T-helper 2 cell treated with Interferon-gamma antibody and Interleukin-4, amounts not matched to agents 5 μg/mL and 100 μg/mL, for 36 hours (primary cell): ENCODE measurements at places on chromosomes 6 and 20.
A peak's percentile ranks its signal among the peaks of the same experiment; 100 is the strongest.

- DNase-seq, result no peak
- H3K4me1 ChIP-seq, result peaks cover 1% of the 10 kb centered on the region
- H3K27me3 ChIP-seq, result peaks cover 5% of the 10 kb centered on the region
- no peaks in the 10 kb centered on the region for H3K36me3 ChIP-seq
- H3K4me3 ChIP-seq, result no peak overlapping the region
- H3K27ac ChIP-seq, result no peak overlapping the region
Observed at GRCh38 chr6:17780061-17780460, 73.3 kb upstream of the NUP153 start.

DNA sequence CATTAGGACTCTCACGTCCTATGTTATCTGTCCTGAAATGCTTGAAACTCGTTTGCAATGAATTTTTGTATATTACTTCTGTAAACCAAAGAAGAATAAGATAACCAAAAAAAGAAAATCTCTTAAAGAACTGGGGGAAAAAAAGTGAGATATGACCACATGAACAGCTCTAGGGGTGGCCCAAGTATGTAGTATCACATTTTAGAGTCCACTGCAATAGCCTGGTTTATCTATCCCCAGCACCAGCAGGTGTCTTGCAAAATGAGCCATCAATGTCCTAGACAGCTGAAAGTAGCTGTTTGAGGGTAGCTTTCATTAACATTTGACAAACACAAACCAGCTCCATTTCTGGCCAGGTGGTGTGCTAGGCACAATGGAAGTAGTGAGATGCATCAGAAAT is 102.8 kb downstream of the PXDC1 start:
- no peak for DNase-seq
- no peak overlapping the region for H3K27ac ChIP-seq
- no peaks in the 10 kb centered on the region for H3K36me3 ChIP-seq
- H3K27me3 ChIP-seq, result no peaks in the 10 kb centered on the region
- no peaks in the 10 kb centered on the region for H3K4me1 ChIP-seq
- no peak overlapping the region for H3K4me3 ChIP-seq

DNA sequence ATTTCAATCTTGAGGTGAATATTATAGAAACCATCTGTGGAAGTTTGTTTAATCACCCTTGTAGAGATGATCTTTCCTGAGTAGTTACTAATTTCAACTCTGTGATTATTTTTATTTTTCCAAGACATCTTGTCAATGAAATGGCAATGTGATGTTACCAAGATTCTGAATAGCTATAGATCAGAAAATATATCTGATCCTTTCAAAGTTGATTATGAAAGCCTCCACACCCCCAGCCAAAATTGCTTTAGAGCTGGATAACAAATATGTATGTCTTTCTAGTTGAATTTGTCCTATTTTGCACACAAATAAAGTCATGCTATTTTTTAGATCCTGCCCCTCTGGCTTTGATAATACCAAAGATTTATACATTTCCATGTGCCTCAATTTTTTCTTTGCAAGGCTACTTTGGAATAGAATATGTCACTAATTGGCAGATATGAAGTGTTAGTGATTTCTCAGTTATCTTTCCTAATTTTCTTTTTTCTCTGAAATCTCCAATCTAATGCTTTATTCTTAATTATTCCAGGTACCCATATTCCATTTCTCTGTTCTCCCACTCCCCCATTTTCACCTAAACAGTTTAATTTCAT is 5.0 kb downstream of the SIM1 start:
- H3K27ac ChIP-seq, result no peak overlapping the region
- H3K27me3 ChIP-seq, result peaks cover 93% of the 10 kb centered on the region
- no peak for DNase-seq
- H3K4me1 ChIP-seq, result peaks cover 18% of the 10 kb centered on the region

DNA sequence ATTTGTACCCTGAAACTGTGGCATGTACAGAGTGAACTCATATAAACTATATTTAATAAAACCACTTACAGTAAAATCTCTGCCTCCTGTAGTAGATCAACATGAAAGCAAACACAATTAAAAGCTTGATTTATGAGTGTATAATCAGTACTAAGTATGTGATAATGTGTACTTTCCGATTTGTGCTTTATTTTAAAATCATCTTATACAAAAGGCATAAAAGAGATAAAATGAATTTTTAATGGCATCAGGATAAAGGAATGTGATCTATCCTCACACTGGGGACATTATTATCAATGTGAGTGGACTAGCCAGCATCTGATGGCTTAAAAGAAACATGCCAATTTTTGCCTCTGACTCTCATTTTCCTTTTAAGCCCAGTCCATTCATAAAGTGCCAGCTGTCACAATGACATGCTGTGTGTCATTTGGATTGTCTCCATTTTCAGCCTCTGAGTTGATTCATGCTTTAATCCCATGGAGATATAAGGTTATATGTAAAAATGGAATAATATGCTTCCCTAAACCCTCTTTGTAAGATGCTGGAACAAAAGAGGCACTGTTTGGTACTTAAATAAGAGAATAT is 831.6 kb upstream of the EYS start:
- no peak overlapping the region for H3K27ac ChIP-seq
- H3K4me1 ChIP-seq, result no peaks in the 10 kb centered on the region
- H3K27me3 ChIP-seq, result no peaks in the 10 kb centered on the region
- H3K4me3 ChIP-seq, result no peak overlapping the region
- DNase-seq, result no peak

DNA sequence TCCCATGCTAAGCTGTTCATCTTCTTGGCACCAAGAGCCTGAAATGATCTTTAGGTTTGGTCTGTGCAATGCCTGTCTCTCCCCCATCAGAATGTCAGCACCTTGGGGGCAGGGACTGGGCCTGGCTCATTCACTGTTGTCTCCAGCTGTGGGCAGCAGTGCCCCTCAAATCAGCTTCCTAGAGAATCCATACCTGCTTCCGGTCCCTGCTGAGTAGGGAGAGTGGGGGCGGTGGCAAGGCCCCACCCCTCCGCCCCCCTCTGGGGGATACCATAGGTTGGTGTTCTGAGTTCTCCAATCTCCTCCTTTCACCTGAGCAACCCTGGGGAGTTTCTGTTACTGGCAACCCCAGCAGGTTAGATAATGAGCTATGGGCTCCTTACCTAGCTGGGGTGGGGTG is 19.2 kb upstream of the SPDEF start:
- no peaks in the 10 kb centered on the region for H3K36me3 ChIP-seq
- no peaks in the 10 kb centered on the region for H3K4me1 ChIP-seq
- H3K27ac ChIP-seq, result no peak overlapping the region
- H3K27me3 ChIP-seq, result no peaks in the 10 kb centered on the region
- DNase-seq, result no peak

DNA sequence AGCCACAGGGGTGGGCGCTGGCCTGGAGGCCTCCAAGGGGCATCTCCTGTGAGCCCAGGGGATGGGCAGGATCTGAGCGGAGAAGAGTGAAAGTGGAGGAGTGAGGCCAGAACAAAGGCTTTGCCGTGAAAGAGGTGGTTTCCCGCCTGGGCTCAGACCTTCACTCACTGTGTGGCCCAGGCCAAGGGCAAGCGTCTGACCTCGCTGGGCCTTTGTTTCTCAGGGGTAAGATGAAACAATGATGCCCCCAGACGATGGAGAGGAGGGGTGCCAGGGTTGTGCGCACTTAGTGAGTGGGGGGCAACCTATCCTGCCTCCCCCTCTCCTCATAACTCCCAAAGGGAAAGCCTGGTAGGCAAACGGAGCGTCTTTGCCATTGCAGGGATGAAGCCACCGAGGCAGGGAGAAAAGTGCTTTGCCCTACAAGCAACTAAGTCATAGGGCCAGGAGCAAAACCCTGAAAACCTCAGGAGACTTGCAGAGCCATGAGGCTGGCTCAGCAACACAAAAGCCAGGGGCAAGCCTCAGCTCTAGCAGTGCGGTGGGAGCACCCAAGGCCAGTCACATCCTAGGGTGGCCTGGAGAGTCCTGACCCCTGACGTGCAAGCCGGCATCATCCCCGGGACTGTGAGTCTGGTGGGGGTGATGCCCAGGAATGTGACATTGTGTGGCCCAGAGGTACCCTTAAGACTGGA is 897 bp upstream of the STMN3 start:
- H3K4me3 ChIP-seq, result peak overlapping the region; percentile 77
- H3K27me3 ChIP-seq, result peaks cover 17% of the 10 kb centered on the region
- peaks cover 4% of the 10 kb centered on the region for H3K36me3 ChIP-seq

DNA sequence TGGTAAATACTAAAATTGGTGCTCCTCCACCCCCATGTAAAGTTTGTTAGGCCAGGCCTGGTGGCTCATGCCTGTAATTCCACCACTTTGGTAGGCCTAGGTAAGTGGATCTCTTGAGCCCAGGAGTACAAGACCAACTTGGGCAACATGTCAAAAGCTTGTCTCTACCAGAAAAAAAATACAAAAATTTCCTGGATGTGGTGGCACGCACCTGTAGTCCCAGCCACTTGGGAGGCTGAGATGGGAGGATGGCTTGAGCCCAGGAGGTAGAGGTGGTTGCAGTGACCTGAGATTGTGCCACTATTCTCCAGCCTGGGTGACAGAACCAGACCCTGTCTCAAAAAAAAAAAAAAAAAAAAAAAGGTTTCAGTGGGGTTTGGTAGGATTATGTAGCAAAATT is 41.7 kb downstream of the ITCH start:
- no peaks in the 10 kb centered on the region for H3K27me3 ChIP-seq
- H3K4me3 ChIP-seq, result peak overlapping the region; percentile 54
- peaks cover 34% of the 10 kb centered on the region for H3K36me3 ChIP-seq
- H3K4me1 ChIP-seq, result peaks cover 19% of the 10 kb centered on the region
- DNase-seq, result no peak

- no peak for DNase-seq
- H3K4me3 ChIP-seq, result no peak overlapping the region
- no peaks in the 10 kb centered on the region for H3K36me3 ChIP-seq
- H3K4me1 ChIP-seq, result no peaks in the 10 kb centered on the region
Observed at GRCh38 chr20:37558779-37559178, 31.1 kb upstream of the BLCAP start.

GRCh38 chr6:116459927-116460326 is 1.2 kb upstream of the CALHM6 start:
- H3K27me3 ChIP-seq, result peaks cover 30% of the 10 kb centered on the region
- DNase-seq, result no peak
- peaks cover 14% of the 10 kb centered on the region for H3K36me3 ChIP-seq
- no peak overlapping the region for H3K27ac ChIP-seq
- no peak overlapping the region for H3K4me3 ChIP-seq

DNA sequence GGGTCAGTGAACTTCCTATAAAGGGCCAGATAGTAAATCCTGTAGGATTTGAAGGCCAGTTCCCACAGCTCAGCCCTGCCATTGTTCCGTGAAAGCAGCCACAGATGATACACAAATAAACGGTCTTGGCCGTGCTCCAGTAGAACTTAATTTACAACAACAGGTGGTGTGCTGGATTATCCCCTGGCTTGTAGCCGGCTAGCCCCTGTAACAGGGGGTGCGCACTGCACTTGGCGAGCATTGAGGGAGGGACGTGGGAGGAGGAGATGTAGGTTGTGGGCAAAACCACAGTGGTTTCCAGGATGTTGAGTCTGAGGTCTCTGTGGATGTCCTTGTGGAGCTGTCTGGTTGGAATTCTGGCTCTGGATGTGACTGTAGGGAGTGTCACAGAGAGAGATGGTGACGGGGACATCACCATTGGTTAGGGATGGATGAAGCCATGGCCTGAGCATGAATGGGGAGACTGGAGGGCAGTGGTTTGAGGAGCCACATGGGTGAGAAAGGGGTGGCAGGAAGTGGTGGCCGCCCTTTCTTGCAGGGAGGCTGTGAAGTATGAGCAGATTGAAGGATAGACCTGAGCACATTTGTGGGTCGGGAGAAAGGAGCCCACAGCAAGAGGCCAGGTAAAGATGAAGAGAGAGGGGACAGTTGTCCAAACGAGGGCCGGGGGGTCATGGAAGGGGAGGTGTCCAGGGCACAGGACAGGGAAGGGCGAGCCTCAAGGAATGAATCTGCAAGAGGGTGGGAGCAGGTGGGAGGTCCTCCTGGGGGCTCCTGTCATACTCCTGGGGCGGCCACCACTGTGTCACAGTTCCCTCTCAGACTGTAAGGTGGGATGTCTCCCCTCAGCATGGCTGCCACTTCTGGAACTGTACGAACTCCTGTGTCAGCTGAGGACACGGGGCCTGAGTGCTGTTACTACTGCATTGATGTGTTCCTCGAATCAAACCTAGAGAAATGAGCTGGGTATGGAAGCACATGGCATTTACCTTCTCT is 53.6 kb downstream of the CDH26 start:
- peaks cover 18% of the 10 kb centered on the region for H3K4me1 ChIP-seq
- DNase-seq, result no peak
- H3K36me3 ChIP-seq, result no peaks in the 10 kb centered on the region
- H3K27me3 ChIP-seq, result peaks cover 25% of the 10 kb centered on the region

- no peaks in the 10 kb centered on the region for H3K27me3 ChIP-seq
- no peaks in the 10 kb centered on the region for H3K4me1 ChIP-seq
- H3K27ac ChIP-seq, result no peak overlapping the region
- no peak overlapping the region for H3K4me3 ChIP-seq
- no peak for DNase-seq
Observed at GRCh38 chr6:135826236-135826804, 25.2 kb upstream of the PDE7B start.

GRCh38 chr6:153624528-153624927 is 414.5 kb upstream of the OPRM1 start:
- H3K27me3 ChIP-seq, result no peaks in the 10 kb centered on the region
- no peaks in the 10 kb centered on the region for H3K36me3 ChIP-seq
- H3K4me1 ChIP-seq, result no peaks in the 10 kb centered on the region
- no peak for DNase-seq

DNA sequence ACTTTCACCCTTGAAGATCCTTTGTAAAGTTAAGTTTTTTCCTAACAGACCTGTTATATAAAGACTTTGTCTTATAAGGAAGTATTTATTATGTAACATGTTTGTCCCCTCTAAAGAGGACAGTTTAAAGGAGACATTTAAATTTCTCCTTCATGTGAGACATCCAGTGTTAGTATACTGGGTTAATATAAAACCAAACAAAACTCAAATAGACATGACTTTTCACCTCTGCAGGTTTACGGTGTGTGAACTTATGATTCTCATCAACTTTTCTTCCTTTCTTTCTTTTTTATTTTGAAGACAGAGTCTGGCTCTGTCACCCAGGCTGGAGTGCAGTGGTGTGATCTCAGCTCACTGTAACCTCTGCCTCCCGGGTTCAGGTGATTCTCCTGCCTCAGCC is 17.4 kb upstream of the MPC1 start:
- H3K27ac ChIP-seq, result no peak overlapping the region
- H3K36me3 ChIP-seq, result no peaks in the 10 kb centered on the region
- peaks cover 4% of the 10 kb centered on the region for H3K4me1 ChIP-seq
- no peak overlapping the region for H3K4me3 ChIP-seq

GRCh38 chr6:43185391-43185985 is 3.5 kb downstream of the CUL9 start:
- peak overlapping the region; percentile 25 for H3K4me3 ChIP-seq
- H3K4me1 ChIP-seq, result peaks cover 38% of the 10 kb centered on the region
- DNase-seq, result no peak
- H3K27ac ChIP-seq, result peak overlapping the region; percentile 72
- H3K36me3 ChIP-seq, result peaks cover 26% of the 10 kb centered on the region

- peaks cover 22% of the 10 kb centered on the region for H3K4me1 ChIP-seq
- H3K27ac ChIP-seq, result peak overlapping the region; percentile 10
- DNase-seq, result no peak
- H3K4me3 ChIP-seq, result no peak overlapping the region
Observed at GRCh38 chr20:62899633-62900051, 26.7 kb downstream of the DIDO1 start.

DNA sequence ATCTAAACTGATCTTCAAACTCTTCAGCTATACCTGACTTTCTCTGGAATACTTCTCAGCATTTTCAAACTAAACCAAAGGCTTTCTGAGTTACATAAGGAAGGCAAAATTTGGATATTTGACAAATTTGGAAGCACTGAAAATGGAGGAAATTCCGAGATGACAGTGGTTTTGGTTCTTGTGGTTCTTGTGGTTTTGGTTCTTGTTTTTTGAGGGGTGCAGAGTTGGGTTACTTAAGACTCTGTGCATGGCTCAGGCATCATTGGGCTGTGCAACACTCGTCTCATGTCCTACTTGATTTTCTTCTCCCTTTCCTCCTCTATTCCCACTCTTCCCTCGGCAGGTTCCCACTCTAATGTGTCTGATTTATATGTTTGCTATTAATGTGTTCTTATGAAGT is 78.0 kb downstream of the SLC22A3 start:
- H3K4me1 ChIP-seq, result peaks cover 6% of the 10 kb centered on the region
- no peaks in the 10 kb centered on the region for H3K36me3 ChIP-seq
- DNase-seq, result no peak
- H3K27me3 ChIP-seq, result peaks cover 24% of the 10 kb centered on the region
